ENCODE measurements at places on chromosomes 3 and 15. TPM values are rescaled to one million over a fixed set of nuclear protein-coding genes. Genes with fewer than 3 reads are reported as not detected.

- H3K4me1 ChIP-seq = no peaks in the 10 kb centered on the region
- peaks cover 59% of the 10 kb centered on the region for H3K27me3 ChIP-seq
Measured at GRCh38 chr3:134998855-134999254, 203.8 kb downstream of the EPHB1 start.

FBXL22 gene
- 0.63 TPM for total RNA-seq

DNA sequence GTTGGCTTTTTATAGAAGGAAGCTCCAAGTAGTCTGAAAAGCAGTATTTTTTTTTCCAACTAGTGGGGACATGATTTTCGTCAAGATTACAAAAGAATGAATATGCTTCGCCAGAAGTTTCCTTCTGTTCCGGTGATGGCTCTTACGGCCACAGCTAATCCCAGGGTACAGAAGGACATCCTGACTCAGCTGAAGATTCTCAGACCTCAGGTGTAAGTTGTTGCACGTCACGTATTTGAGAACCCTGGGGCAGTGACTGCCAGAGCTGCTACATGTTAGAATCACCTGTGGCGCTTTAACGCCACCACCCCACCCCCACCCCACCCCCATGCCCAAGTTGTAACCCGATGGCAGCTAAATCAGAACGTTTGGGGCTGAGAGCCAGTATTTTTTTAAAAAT lies 52.2 kb downstream of the BLM start:
- H3K27ac ChIP-seq = no peak overlapping the region
- peaks cover 12% of the 10 kb centered on the region for H3K4me1 ChIP-seq
- DNase-seq = no peak
- peaks cover 10% of the 10 kb centered on the region for H3K36me3 ChIP-seq
- no peaks in the 10 kb centered on the region for H3K27me3 ChIP-seq
- no peak overlapping the region for H3K4me3 ChIP-seq

RNF13 gene
- total RNA-seq = 30.9 TPM

- H3K27me3 ChIP-seq = no peaks in the 10 kb centered on the region
- H3K36me3 ChIP-seq = peaks cover 17% of the 10 kb centered on the region
- no peak overlapping the region for H3K4me3 ChIP-seq
- DNase-seq = no peak
- peaks cover 7% of the 10 kb centered on the region for H3K4me1 ChIP-seq
- peak overlapping the region; percentile 11 for H3K27ac ChIP-seq
Measured at GRCh38 chr3:63900010-63900409, 12.2 kb downstream of the SCAANT1 start.

BFSP2 gene
- not detected for total RNA-seq

PAQR5 gene
- total RNA-seq = 0.89 TPM

DNA sequence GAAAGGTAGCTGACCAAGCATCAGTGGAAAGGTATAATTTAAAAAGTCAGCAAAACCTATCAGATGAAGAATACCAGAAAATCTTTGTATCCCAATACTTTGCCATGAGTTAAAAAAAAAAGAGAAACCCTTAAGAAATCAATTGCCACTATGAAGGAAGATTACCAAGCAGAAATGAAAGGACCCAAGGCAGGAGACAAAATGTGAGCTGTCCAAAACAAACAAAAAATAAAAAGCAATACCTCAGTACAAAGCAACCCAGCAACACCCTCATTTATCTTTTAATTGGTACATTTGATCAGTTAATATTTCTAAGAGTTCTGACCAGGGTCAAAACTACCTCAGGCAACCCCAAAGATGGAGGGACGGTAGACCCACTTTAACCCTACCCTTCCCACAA lies 65.3 kb downstream of the MOBP start:
- H3K27ac ChIP-seq = no peak overlapping the region
- H3K36me3 ChIP-seq = no peaks in the 10 kb centered on the region
- DNase-seq = no peak
- H3K4me1 ChIP-seq = no peaks in the 10 kb centered on the region

DNA sequence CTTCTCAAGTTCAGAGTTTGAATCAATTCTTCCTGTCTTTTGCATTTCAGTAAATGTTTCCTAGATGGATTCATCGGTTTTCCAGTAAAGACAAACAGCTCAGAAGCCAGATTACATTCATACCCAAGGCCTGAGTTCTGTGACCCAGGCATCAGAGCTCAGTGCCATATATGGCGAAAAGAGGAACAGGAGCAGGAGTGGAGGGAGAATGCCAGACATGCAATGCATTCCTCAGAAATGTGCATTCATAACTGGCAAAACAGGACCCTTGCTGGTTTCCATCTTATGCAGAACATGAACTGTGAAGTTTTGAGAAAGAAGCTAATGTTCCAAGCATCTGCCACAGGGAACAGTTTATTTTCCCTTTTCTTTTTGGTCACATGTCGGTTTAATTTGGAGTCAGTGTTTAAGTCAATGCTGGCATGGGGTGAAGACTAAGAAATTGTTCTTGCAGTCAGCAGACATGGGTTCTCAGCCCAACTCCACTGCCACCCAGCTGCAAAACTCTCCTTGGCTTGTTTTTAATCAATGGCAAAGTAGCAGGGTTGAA lies 116.5 kb downstream of the LPP start:
- H3K27ac ChIP-seq = peak overlapping the region; percentile 96
- no peaks in the 10 kb centered on the region for H3K36me3 ChIP-seq
- peaks cover 42% of the 10 kb centered on the region for H3K4me1 ChIP-seq
- no peak for DNase-seq

CPN2 gene
- total RNA-seq = not detected

CPLX3 gene
- 0.14 TPM for total RNA-seq

GRCh38 chr3:30357897-30358296 lies 248.5 kb upstream of the TGFBR2 start:
- H3K4me3 ChIP-seq = no peak overlapping the region
- H3K27me3 ChIP-seq = no peaks in the 10 kb centered on the region
- DNase-seq = no peak

- no peaks in the 10 kb centered on the region for H3K4me1 ChIP-seq
- H3K4me3 ChIP-seq = no peak overlapping the region
- no peak for DNase-seq
- H3K27me3 ChIP-seq = no peaks in the 10 kb centered on the region
Measured at GRCh38 chr3:141625506-141625905, 112.6 kb upstream of the RNF7 start.

ALDH1A2 gene
- total RNA-seq = 26.2 TPM

DNA sequence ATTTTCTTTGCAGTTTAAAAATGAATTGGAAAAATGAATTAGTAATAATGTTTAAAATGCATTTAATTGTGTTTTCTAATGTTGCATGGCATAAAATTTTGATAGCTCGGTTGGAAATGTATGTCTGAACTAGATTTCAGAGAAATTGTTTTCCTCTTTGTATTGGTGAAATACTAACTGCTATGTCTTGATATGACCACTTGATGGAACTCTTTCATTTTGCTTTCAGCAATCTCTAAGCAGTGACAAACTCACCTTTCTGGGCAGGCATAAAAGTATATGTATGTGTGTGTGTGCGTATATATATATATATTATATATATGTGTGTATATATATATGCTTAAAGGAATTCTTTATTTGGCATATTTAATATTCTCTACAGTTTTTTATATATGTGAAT lies 239.3 kb upstream of the ZNF717 start:
- peaks cover 5% of the 10 kb centered on the region for H3K36me3 ChIP-seq
- no peaks in the 10 kb centered on the region for H3K27me3 ChIP-seq
- no peak overlapping the region for H3K27ac ChIP-seq
- no peak for DNase-seq
- peaks cover 16% of the 10 kb centered on the region for H3K4me1 ChIP-seq

GRCh38 chr15:65363306-65363705 lies 14.5 kb downstream of the IGDCC3 start:
- DNase-seq = no peak
- no peak overlapping the region for H3K4me3 ChIP-seq
- H3K36me3 ChIP-seq = no peaks in the 10 kb centered on the region
- no peaks in the 10 kb centered on the region for H3K27me3 ChIP-seq

C3orf20 gene
- 0.09 TPM for total RNA-seq

AADACL2 gene
- total RNA-seq = not detected

GRCh38 chr3:110773413-110773954 lies 298.1 kb upstream of the NECTIN3 start:
- no peaks in the 10 kb centered on the region for H3K36me3 ChIP-seq
- DNase-seq = no peak
- peaks cover 7% of the 10 kb centered on the region for H3K4me1 ChIP-seq
- no peaks in the 10 kb centered on the region for H3K27me3 ChIP-seq

GNAT1 gene
- total RNA-seq = 0.27 TPM

VPS33B gene
- total RNA-seq = 25.2 TPM

GRCh38 chr3:159831466-159831865 lies 157.2 kb upstream of the IL12A start:
- peaks cover 22% of the 10 kb centered on the region for H3K4me1 ChIP-seq
- H3K4me3 ChIP-seq = no peak overlapping the region
- H3K27me3 ChIP-seq = no peaks in the 10 kb centered on the region
- H3K27ac ChIP-seq = no peak overlapping the region
- no peaks in the 10 kb centered on the region for H3K36me3 ChIP-seq

GRCh38 chr3:155388417-155388816 lies 94.9 kb upstream of the STRIT1 start:
- H3K4me3 ChIP-seq = no peak overlapping the region
- no peak for DNase-seq
- no peak overlapping the region for H3K27ac ChIP-seq
- peaks cover 9% of the 10 kb centered on the region for H3K4me1 ChIP-seq
- H3K36me3 ChIP-seq = no peaks in the 10 kb centered on the region
- peaks cover 10% of the 10 kb centered on the region for H3K27me3 ChIP-seq

- no peaks in the 10 kb centered on the region for H3K27me3 ChIP-seq
- no peak for DNase-seq
- no peaks in the 10 kb centered on the region for H3K36me3 ChIP-seq
Measured at GRCh38 chr3:178300441-178300959, 235.7 kb upstream of the KCNMB2 start.

RBP2 gene
- total RNA-seq = not detected
